ENCODE measurements at places on chromosomes 11 and 22.
A peak's percentile ranks its signal among the peaks of the same experiment; 100 is the strongest.

DNA sequence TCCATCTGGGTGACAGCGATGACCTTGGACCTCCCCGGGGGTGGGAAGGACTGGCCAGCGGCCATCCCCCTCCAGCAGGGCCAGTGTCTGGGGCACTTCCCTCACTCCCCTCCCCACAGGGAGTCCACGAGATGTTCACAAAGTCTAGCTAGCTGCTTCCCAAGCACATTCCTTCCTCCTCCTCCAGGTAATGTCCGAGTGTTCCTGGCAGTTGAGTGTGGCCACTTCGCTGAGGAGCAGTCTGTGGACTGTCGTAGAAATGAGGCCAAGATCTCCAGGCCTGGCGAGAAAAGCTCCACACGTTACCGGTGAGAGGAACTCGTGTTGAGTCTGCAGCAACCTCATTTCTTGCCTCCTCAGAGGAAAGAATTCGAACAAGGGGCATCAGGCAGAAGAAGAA is 425.5 kb downstream of the BRD1 start:
- H3K4me1 ChIP-seq: no peaks in the 10 kb centered on the region
- H3K27ac ChIP-seq: no peak overlapping the region
- no peaks in the 10 kb centered on the region for H3K27me3 ChIP-seq
- no peaks in the 10 kb centered on the region for H3K36me3 ChIP-seq
- DNase-seq: no peak

DNA sequence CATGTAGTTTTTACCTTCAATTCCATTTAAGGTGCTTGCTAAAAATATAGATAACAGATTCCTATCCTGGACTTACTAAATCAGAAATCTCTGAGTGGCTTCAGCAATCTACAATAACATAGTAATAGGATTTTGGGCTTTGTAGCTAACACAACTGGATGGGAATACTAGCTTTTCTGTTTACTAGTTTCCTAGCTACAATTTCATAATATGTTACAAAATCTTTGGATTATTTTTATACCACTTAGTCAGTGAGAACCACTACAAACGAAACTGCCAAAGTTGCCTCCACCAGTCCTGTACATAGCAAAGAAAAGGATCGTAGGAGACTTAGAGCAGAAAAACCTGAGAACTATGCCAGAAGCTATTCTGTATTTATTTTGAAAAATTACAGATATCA is 87.7 kb upstream of the ANO3 start:
- no peak overlapping the region for H3K27ac ChIP-seq
- no peaks in the 10 kb centered on the region for H3K4me1 ChIP-seq
- DNase-seq: no peak
- H3K27me3 ChIP-seq: no peaks in the 10 kb centered on the region

DNA sequence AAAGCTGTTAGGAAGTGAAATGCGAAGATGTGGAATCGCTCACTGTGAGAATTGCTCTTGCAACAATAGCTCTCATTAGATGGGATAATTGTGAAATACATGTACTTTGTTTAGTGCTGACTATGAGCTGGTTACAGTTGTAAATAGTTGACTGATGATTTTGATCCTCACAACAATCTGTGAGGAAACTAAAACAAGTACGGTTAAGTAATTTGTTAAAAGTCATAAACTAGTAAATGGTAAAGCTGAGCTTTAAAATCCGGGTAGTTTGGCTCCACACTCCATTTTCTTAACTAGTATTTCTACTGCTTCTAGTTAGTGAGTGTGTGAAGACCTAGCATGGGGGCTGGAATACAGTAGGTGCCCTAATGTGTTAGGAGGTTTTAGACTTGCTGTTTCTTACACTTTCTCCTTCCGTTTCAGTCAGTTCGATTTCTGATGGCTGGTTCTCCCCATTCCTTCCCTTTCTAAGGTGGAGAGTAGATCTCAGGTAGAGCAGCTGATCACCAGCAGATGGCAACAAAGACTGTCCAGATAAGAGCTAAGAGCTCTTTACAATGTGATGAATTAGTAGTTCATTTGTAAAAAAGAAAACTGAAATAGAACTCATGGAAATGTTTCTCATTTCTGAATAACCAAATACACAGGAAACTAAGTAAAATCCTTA is 16.3 kb upstream of the CYP2R1 start:
- DNase-seq: peak; percentile 47
- H3K36me3 ChIP-seq: no peaks in the 10 kb centered on the region
- H3K27me3 ChIP-seq: no peaks in the 10 kb centered on the region
- no peak overlapping the region for H3K27ac ChIP-seq

DNA sequence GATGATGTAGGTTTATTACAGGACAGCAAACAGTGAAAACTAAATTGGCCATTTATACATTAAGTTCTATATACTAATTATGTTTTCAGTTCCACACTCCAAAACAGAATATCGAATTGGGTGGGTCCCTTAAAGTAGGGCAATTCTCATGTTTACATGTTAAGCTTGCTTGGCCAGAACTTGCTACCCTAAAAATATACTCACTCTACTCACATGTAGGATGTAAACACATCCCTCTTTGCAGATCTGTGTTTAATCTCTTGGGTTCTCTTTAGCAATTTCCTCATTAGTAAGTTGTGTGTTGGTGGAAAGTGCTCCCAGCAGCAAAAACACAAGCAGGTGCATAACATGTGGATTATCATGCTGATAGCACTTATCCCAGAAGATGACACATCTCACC is 22.6 kb upstream of the DDX6 start:
- H3K27me3 ChIP-seq: peaks cover 14% of the 10 kb centered on the region
- H3K4me1 ChIP-seq: no peaks in the 10 kb centered on the region
- no peak for DNase-seq
- no peaks in the 10 kb centered on the region for H3K36me3 ChIP-seq

- no peak for DNase-seq
- H3K36me3 ChIP-seq: no peaks in the 10 kb centered on the region
- no peak overlapping the region for H3K4me3 ChIP-seq
- peaks cover 8% of the 10 kb centered on the region for H3K4me1 ChIP-seq
- peaks cover 8% of the 10 kb centered on the region for H3K27me3 ChIP-seq
Observed at GRCh38 chr11:115166820-115167219, 337.4 kb downstream of the CADM1 start.

GRCh38 chr11:65611028-65611757 is 2.8 kb downstream of the MAP3K11 start:
- peaks cover 51% of the 10 kb centered on the region for H3K4me1 ChIP-seq
- no peaks in the 10 kb centered on the region for H3K27me3 ChIP-seq
- H3K27ac ChIP-seq: peak overlapping the region; percentile 81
- H3K36me3 ChIP-seq: peaks cover 58% of the 10 kb centered on the region
- H3K4me3 ChIP-seq: peak overlapping the region; percentile 38

DNA sequence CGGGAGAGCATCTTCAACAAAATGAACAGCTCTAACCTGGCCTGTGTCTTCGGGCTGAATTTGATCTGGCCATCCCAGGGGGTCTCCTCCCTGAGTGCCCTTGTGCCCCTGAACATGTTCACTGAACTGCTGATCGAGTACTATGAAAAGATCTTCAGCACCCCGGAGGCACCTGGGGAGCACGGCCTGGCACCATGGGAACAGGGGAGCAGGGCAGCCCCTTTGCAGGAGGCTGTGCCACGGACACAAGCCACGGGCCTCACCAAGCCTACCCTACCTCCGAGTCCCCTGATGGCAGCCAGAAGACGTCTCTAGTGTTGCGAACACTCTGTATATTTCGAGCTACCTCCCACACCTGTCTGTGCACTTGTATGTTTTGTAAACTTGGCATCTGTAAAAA is 109.9 kb downstream of the ARHGAP8 start:
- H3K4me3 ChIP-seq: no peak overlapping the region
- no peak for DNase-seq
- H3K27ac ChIP-seq: no peak overlapping the region
- H3K4me1 ChIP-seq: no peaks in the 10 kb centered on the region
- no peaks in the 10 kb centered on the region for H3K36me3 ChIP-seq

DNA sequence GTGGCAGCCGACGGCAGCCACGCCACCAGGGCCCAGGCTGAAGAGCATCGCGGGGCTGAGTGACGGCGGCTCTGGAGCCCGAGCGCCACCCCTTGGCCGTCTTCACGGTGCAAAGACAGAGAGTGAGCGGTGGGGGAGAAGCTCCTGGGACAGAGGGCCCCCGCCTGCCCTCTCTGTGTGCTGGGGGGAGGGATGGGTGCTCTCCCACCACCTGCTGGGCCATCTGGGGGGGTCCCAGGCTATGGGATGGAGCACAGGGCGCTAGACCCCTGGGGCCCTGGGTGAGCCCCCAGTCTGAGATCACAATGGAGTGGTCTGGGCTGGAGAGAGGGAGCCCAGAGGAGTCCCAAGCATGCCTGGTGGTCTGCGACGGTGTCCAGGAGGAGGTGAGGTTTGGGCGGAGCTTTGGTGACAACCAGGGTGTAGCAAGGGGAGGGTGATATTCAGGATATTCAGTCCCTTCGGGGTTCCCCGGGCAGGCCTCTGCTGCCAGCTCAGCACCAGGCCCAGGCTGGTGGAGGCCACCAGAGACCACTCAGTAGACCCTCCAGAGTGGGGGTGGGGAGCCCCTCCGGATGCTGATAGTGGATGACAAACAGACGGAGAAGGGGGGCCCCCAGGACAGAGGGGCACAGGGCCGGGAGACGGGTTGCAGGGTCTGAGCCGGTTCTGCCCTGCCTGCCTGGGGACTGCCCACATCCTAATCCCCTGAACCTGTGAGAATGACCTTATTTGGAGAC is 78.1 kb upstream of the PRR5 start:
- peaks cover 6% of the 10 kb centered on the region for H3K4me1 ChIP-seq
- H3K27me3 ChIP-seq: peaks cover 62% of the 10 kb centered on the region
- H3K27ac ChIP-seq: no peak overlapping the region
- peak; percentile 39 for DNase-seq
- no peak overlapping the region for H3K4me3 ChIP-seq

DNA sequence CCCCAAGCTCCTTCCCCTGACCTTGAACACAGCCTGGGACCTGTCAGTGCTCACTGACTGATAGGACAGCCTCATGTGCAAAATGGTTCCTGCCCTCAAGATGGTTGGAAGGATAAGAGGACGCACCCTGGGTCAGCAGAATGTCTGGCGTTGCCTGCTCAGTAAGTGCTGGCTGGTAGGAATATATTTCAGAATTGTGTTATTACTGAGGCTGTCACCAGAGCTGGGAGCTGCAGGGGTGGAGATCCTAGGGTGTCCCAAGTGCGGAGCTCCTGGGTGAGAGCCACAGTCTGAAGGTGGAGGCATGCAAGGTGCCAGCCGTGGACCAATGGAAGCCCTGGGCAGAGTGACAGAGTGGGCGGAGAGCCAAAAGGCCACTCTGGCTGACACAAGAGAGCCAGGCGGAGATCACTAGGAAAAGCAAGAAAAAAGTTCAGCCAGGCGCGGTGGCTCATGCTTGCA is 1.0 kb upstream of the SEC14L4 start:
- no peaks in the 10 kb centered on the region for H3K36me3 ChIP-seq
- no peak overlapping the region for H3K4me3 ChIP-seq
- H3K27ac ChIP-seq: no peak overlapping the region
- peaks cover 36% of the 10 kb centered on the region for H3K27me3 ChIP-seq

- H3K27ac ChIP-seq: no peak overlapping the region
- H3K27me3 ChIP-seq: no peaks in the 10 kb centered on the region
- H3K4me3 ChIP-seq: no peak overlapping the region
- peaks cover 14% of the 10 kb centered on the region for H3K36me3 ChIP-seq
- no peaks in the 10 kb centered on the region for H3K4me1 ChIP-seq
Observed at GRCh38 chr11:108253176-108253575, 30.3 kb downstream of the ATM start.

DNA sequence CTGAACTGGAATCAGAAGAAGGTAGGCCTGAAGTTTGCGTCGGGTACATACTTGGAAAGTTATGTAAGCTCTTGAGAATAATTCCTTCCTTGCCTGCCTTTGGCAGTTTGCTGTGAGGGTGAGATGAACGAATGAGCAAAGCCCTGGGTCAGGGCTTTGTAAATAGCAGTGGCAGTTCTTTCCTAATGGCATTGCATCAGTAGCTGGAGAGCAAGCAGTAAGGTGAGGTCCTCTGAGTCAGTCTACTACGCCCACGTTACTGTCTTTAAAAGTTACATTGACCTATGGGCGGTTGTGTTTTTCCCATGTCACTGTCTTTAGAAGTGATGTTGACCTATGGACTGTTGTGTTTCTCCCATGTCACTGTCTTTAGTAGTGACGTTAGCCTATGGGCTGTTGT is 179.1 kb upstream of the E2F8 start:
- H3K4me3 ChIP-seq: no peak overlapping the region
- no peak overlapping the region for H3K27ac ChIP-seq
- no peaks in the 10 kb centered on the region for H3K36me3 ChIP-seq
- H3K4me1 ChIP-seq: no peaks in the 10 kb centered on the region
- H3K27me3 ChIP-seq: peaks cover 27% of the 10 kb centered on the region
- DNase-seq: peak; percentile 89

- peak overlapping the region; percentile 1 for H3K27ac ChIP-seq
- H3K4me1 ChIP-seq: peaks cover 12% of the 10 kb centered on the region
- DNase-seq: peak; percentile 95
Observed at GRCh38 chr11:74672956-74673692, 58.1 kb downstream of the CHRDL2 start.

DNA sequence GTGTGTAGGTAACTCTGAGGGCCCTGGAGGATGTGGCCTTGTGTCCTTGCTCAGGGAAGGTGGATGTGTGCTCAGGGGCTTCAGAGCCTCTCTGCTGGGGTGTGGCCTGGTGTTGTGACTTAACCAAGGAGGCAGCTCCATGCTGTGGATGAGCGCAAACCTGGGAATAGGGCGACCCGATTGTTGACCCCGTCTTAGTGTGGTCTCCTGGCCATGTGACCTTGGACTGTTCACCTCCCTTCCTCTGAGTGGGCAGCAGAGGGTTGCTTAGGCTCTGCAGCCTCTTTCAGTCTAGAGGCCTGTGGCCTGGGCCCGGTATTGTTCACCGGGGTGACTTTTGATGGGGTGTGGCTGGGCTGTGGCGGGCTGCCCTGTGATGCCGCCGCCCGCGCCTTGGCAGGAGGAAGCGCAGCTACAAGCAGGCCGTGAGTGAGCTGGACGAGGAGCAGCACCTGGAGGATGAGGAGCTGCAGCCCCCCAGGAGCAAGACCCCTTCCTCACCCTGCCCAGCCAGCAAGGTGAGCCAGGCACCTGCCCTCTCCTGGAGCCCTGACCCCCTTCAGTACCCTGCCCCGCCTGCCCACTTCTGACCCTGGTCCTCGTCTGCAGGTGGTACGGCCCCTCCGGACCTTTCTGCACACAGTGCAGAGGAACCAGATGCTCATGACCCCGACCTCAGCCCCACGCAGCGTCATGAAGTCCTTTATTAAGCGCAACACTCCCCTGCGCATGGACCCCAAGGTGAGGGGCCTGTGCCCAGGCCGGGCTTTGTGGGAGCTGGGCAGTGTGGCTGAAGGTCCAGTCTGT is 16.7 kb downstream of the INCENP start:
- peaks cover 62% of the 10 kb centered on the region for H3K36me3 ChIP-seq
- H3K4me1 ChIP-seq: no peaks in the 10 kb centered on the region
- no peaks in the 10 kb centered on the region for H3K27me3 ChIP-seq

- H3K27ac ChIP-seq: no peak overlapping the region
- no peak overlapping the region for H3K4me3 ChIP-seq
- no peaks in the 10 kb centered on the region for H3K27me3 ChIP-seq
- peaks cover 67% of the 10 kb centered on the region for H3K36me3 ChIP-seq
- peaks cover 12% of the 10 kb centered on the region for H3K4me1 ChIP-seq
Observed at GRCh38 chr11:3102641-3102921, 45.4 kb upstream of the CARS1 start.
